ENCODE measurements at places on chromosomes 13 and 19.

DNA sequence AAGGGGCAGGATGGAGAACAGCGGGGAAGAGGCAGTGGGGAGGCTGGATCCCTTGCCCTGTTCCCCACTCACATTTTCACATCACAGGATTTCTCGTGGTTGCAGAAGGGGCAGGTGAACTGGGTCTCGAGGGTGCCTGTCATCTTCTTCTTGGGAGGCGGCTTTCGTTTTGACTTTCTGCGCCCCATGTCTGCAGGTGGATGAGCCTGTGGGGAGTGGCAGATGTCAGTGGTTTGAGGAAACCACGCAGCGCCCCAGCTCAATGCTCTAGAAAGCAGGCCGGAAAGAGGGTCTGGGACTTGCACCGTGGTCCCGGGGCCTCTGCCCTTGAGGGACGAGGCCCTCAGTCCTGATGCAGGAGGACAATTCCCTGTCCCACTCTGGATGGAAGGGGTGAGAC lies 4.9 kb downstream of the ELOF1 start:
- no peak for DNase-seq

- DNase-seq = no peak
Measured at GRCh38 chr13:110337247-110337646, 30.2 kb downstream of the COL4A2 start.

- no peak for DNase-seq
Measured at GRCh38 chr19:1510807-1511206, 2.0 kb downstream of the ADAMTSL5 start.

GRCh38 chr13:97539651-97540610 lies 106.0 kb downstream of the RAP2A start:
- DNase-seq = no peak

- no peak for DNase-seq
Measured at GRCh38 chr19:43498233-43498842, 6.2 kb downstream of the PHLDB3 start.

DNA sequence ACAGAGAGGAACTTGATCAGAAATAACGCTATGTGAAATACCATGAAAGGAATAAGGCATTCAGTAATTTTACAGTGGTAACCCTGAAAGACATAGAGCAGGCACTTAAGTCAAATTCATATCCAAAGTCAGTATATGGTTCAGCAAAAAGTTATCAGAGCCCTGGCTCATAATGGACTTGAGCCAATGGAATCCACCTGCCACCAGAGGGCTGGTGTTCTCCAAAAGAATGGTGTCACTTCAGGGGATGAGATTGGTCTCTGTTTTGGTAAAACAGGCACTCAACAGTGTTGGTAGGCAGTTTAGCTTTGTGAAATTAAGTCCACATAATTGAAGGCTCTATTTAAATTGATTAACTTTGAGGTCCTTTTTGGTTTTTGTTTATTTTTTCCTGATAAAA lies 93.9 kb downstream of the LIG4 start:
- DNase-seq = no peak

DNA sequence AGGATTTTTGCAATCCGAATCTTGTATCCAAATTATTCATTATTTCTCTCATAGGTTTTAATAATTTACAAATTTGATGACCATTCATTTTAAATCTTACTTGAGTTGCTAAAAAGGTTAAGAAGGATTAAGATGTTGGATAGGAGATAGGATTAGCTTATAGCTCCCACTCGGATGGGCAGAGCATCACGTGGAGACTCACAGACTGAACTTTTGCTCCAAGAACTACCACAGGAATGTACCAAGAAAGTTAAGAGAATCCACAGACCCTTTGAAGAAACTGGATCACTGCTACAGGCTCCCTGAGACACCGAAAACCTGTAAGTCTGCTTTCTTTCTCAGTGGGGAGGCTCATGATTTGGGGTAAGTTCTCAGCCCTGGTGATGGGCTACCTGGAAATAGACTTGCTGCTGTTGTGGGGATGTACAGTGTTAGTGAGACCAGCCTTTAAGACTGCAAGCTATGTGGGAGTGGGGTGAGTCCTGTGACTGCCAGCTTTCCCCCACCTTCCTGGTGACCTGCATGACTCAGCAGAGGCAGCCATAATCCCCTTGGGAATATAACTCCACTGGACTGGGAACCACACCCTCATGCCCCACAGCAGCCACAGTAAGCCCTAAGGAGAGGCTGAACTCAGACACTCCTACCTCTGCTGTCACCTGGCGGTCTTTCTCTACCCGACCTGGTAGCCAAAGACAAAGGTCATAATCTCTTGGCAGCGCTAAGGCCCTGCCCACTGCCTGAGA lies 1458.0 kb downstream of the OLFM4 start:
- DNase-seq = no peak

GRCh38 chr19:6222884-6223283 lies 56.9 kb downstream of the MLLT1 start:
- no peak for DNase-seq

- no peak for DNase-seq
Measured at GRCh38 chr13:98428256-98428966, 148.5 kb downstream of the STK24 start.

GRCh38 chr13:88840085-88840484 lies 1168.9 kb downstream of the SLITRK5 start:
- DNase-seq = no peak

DNA sequence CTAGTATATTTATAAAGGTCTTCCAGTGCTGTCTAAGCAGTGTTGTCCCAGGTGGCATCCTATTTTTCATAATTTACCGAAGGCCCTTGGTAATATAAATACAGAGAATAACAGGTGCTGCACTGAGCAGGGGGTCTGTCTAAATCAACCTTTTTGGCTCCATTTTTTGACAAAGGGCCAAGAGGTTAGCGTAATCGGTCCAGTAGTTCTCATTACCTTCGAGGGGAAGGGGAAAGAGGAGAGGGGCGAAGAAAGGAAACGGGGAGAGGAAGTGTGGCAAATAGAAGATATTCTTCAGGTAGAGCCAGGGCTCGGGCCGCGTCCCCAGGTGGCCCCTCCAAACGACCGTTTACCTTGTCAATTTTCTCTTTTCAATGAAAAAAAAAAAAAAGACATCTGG lies 749 bp upstream of the PAN3 start:
- no peak for DNase-seq

- peak; percentile 47 for DNase-seq
Measured at GRCh38 chr19:1089891-1090290, 5.3 kb downstream of the POLR2E start.

GRCh38 chr19:48490981-48491792 lies 20.4 kb downstream of the LMTK3 start:
- DNase-seq = peak; percentile 75

DNA sequence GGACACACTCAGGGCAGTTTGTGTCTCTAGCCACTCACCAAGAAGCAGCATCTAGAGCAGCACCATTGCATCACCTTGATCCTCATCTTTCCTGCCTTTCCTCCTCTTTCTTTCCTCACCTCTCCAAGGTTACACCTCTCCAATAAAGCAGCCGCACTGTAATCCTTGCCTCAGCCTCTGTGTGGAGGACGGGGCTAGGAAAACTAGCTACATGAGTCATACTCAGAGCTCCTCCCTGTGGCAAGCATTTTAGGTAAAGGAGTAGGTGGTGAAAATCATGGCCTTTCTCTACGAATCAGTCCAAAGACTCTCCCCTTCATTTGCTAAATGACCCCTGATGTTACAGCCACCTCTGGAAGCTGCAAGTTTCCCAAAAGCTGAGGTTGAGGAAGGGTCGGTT lies 108.9 kb downstream of the DNAJC15 start:
- DNase-seq = peak; percentile 5

GRCh38 chr19:29667901-29668341 lies 2.7 kb downstream of the PLEKHF1 start:
- DNase-seq = peak; percentile 81

GRCh38 chr13:21583478-21583877 lies 20.5 kb downstream of the MICU2 start:
- DNase-seq = no peak

DNA sequence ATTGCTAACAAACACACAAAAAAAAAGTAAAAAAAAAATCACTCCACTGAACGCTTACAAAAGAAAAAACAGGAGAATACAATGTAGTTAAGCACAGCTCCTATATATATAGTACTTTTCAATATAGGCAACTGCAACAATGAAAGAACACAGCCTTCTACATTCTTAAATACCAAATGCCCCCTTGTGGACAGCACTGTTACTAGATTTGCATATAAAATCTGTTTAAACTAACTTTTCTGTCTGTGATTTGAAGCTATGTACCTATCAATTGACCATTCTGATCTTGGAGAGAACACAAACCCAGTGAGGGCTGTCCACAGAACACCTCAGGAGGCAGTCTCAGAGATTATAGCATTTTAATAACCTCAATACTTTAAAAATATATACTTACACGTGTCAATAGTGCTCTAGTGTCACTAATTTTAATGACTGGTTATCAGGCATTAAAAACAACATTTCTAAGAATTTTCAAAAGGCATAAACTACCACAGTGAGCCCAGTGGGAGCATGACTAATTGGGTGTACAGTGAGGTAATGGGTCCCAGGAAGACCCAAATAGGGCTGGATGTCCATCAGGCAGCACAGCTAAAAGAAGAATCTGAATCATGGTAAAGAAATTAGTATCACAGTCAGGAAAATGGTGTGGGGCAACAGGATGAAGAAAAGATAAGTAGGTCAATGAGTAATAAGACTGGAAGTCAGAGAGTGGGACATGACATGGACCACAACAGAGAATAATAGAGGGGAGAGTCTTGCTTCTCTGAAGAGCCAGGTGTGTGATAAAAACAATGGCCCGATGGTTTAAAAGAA lies 22.2 kb downstream of the CCDC169 start:
- no peak for DNase-seq

DNA sequence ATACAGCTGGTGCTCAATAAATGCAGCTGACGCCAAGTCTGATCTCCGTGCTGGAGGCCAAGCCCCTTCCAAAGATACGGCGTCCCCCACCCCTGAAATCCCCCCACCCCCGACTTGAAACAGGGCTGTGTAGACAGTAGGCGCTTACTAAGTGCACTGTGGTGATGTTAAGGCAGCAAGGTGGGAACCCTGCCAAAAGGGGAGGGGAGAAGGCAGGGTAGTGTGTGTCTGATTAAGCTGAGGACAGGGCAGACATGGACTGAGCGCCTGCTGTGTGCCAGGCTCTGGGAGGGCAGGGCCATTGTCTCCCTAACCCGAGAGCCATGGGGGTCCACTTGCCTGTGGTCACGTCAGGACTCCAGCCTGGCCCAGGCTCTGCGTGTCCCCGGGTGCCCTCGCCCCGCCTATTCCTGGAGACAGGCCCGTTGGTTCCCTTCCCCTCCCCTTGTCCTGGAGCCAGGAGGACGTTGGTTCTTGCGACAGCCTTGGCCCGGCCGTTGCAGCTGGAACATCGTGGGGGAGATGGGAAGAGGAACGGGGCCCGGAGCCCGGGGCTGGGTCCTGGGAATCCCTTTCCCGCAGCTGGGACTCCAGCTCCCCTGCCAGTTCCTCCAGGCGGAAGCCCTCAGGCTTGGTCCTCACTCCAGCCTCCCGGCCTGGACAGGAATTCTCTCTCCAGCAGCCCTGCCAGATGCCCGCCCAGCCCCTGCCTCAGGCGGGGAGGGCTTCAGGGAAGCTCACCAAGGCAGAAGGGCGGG lies 1.7 kb upstream of the ELANE start:
- no peak for DNase-seq

DNA sequence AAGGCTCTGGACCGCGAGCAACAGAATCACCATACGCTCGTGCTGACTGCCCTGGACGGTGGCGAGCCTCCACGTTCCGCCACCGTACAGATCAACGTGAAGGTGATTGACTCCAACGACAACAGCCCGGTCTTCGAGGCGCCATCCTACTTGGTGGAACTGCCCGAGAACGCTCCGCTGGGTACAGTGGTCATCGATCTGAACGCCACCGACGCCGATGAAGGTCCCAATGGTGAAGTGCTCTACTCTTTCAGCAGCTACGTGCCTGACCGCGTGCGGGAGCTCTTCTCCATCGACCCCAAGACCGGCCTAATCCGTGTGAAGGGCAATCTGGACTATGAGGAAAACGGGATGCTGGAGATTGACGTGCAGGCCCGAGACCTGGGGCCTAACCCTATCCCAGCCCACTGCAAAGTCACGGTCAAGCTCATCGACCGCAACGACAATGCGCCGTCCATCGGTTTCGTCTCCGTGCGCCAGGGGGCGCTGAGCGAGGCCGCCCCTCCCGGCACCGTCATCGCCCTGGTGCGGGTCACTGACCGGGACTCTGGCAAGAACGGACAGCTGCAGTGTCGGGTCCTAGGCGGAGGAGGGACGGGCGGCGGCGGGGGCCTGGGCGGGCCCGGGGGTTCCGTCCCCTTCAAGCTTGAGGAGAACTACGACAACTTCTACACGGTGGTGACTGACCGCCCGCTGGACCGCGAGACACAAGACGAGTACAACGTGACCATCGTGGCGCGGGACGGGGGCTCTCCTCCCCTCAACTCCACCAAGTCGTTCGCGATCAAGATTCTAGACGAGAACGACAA lies 1.8 kb downstream of the PCDH17 start:
- DNase-seq = no peak

- DNase-seq = peak; percentile 35
Measured at GRCh38 chr13:44273991-44274770, 99.4 kb upstream of the SERP2 start.

GRCh38 chr13:26502826-26503225 lies 54.7 kb upstream of the WASF3 start:
- DNase-seq = peak; percentile 14

- DNase-seq = no peak
Measured at GRCh38 chr19:41000310-41000737, 9.2 kb downstream of the CYP2B6 start.

GRCh38 chr13:73273745-73274144 lies 214.9 kb downstream of the KLF5 start:
- DNase-seq = no peak

- DNase-seq = no peak
Measured at GRCh38 chr13:75736173-75736572, 100.0 kb downstream of the LMO7 start.

- no peak for DNase-seq
Measured at GRCh38 chr13:18944501-18945068, 237.0 kb downstream of the TUBA3C start.

GRCh38 chr13:78576261-78576660 lies 27.1 kb downstream of the POU4F1 start:
- DNase-seq = no peak

GRCh38 chr19:51521781-51522180 lies 9.7 kb downstream of the SIGLEC6 start:
- no peak for DNase-seq

DNA sequence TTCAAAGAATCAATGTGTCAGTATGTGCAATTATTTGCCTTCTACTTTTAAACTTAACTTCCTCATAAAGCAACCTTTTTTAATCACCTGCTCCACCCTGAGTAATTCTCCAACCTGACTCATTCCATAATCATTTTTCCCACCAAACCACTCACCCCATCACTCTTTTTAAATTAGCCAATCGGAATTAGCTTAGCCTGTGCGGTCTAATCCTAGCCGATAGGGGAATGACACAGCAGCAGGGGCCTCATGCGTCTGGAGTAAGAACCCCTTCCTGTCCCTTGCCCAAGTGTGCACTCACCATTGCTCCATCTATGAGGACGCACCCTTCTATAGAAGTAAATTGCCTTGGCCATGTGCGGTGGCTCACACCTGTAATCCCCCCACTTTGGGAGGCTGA lies 27.4 kb upstream of the ZNF83 start:
- no peak for DNase-seq

GRCh38 chr19:52297601-52298364 lies 814 bp downstream of the ZNF480 start:
- DNase-seq = no peak
